ENCODE measurements at places on chromosomes 1 and 21. TPM values are rescaled to one million over a fixed set of nuclear protein-coding genes. Genes with fewer than 3 reads are reported as not detected.

DNA sequence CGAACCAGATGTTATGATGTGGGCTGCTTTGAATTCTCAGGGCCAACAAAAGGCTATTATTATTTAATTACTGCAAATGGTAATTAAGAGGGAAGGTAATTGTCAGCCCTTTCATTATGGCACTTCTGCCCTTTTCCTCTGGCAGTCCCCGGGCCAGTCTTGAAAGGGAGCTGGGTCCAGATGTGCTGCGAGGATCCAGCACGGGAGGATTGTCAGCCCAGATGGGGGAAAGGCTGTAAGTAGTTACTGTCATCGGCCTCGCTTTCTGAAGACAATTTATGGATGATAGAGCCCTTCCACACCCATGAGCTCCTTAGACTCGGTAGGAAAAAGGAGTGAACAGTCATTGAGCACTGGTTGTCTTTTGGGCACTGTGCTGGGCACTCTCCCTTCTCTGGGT lies 8.7 kb upstream of the ZNF362 start:
- DNase-seq: no peak

- DNase-seq: no peak
These were observed 8.9 kb upstream of the ZNF326 start for GRCh38 chr1:89986020-89986419.

GRCh38 chr21:14581902-14582457 lies 35.9 kb upstream of the SAMSN1 start:
- DNase-seq: no peak

Gene KRTAP10-10
- not detected for total RNA-seq

Gene IFI44L
- total RNA-seq: 31.8 TPM
